Activated CD4-positive, alpha-beta T cell treated with anti-CD3 and anti-CD28 coated beads, Interleukin-2, amount 50 U/mL, for 4 hours (primary cell): ENCODE measurements at places on chromosomes 2 and 18.

DNA sequence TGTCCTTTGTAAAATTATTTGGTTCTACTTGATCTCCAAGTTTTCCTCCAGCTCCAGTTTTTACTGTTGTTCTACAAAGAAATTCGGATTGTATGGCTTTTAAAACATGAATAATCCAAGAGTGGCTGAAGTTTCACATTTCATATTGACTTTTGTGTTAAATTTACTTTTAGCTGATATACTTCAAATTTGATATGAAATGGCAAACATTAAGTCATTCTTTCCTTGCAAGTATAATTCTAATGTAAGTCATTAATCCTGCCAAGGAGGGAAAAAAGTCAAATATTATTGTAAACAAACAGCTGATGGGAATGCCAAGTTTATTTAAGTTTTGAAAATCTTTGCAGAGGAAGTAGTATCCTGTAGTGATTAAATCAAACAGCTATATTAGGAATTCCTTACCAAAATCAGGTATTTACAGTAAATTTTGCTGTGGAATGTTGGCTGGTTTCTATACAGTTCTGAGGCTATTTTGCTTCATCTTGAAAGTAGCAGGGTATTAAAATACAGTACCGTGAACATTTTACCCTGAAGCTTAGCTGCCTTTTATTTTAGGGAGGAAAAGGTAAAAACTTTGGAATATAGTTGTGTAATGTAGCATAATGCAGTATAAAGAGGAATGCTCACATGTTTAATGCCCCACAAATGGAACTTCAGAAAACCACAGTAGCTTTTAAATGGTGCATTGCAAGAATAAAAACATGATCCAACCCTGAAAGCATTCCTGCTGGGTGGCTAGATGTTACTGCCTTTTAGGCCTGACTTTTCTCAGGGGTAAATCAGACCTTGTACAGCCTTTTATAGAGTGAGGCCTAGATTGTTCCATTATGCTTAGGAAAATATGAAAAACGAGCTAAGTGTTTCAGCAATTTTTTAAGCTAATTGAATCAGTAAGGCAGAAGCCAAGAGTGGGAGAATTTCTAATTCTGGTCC is 62.7 kb upstream of the NT5C1B start:
- no peak for DNase-seq

DNA sequence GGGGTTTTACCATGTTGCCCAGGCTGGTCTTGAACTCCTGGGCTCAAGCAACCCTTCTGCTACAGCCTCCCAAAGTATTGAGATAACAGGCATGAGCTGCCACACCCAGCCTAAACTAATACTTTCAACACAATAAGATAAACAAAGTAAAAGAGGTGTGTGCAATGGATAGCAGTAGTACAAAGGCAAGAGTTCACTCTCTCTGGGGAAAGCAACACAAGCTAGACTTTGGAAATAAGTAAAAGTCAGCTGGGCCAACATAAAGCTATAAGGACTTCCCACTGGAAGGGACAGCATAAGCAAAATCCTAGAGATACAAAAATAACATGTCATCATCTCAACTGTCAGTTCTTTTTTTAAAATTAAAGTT is 5.2 kb upstream of the NOSTRIN start:
- DNase-seq = no peak

DNA sequence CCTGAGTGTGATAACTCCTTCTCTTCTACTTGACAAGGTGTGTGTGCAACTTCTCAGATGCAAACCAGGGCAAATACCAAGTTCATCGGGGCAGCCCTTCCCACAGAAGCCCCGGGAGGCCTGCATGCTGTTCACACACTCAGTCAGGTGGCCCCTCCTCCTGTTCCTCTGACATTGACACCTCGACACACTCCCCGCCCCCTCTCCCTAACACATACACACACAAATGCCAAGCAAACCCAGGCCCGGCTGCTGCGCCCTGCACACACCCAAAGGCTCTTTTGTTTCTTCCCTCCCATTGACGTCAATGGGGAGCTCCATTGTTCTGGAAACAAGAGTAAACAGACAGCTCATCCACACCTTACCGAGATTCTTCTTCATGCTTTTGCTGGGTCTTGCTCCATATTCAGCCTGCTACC is 1.7 kb upstream of the PER2 start:
- no peak for DNase-seq

GRCh38 chr18:1102848-1103247 is 198.2 kb downstream of the ADCYAP1 start:
- no peak for DNase-seq

- no peak for DNase-seq
Observed at GRCh38 chr2:162174746-162175145, 22.7 kb upstream of the GCG start.

GRCh38 chr2:232979871-232980461 is 33.1 kb downstream of the NGEF start:
- DNase-seq = no peak

DNA sequence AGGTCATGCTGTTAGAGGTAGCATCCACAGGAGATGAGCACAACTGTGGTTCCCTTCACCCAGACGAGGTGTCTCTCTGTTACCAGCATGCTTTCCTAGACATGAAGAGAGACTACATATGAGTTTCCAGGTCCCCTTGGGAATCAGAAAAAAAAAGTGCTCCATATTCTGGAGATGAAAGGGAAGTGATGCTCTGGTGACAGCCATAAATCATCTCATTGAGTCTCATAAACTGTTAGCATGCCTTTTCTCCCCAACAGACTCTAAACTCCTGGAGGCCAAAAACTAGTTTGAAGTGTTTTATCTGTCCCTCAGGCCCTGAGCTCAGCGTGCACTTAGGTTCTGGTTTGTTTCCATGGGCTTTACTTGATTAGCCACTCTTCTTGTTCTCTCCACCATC is 124.6 kb upstream of the CREB1 start:
- no peak for DNase-seq

GRCh38 chr2:43508209-43508608 is 87.6 kb downstream of the THADA start:
- DNase-seq = no peak

DNA sequence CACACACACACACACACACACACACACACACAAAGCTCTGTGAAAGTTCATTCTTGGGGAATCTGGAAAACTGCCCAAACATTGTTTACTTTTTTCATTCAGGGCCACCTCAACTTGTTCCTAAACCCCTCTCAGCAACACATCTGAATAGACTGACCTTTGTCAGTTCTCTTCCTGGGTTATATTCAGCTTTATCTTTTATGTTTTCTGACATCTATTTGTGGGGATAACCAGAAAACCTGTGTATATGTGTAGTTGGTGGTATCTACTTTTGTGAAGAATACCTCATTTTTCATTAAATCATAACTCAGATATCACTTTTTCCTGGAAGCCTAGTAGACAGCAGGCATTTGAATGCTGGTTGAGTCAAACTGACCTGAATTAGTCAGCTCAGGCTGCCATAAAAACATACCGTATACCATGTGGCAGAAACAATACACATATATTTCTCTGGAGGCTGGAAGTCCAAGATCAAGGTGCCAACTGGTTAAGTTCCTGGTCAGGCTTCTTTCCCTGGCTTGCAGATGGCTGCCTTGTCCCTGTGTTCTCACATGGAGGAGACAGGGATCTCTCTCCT is 11.0 kb upstream of the RNF144A start:
- no peak for DNase-seq

GRCh38 chr2:172181840-172182239 is 79.1 kb upstream of the DLX2 start:
- no peak for DNase-seq

GRCh38 chr18:5620289-5620688 is 76.5 kb upstream of the EPB41L3 start:
- DNase-seq = no peak

DNA sequence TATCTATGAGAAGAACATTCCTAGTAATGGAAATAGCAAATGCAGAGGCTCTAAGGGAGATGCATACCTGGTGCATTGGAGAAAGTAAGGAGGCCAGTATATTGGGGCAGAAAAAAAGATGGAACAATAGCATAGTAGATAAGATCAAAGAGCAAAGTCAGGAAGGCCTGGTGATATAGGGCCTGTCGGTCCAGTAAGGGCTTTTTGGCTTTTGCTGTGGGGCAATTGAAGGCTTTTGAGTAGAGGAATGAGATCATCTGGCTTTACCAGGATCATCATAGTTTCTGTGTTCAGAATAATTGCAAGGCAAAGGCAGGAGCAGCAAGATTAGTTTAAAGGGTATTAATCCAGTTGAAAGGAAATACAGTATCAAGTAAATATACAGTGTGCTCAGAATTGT is 111.8 kb downstream of the EHBP1 start:
- DNase-seq = no peak

DNA sequence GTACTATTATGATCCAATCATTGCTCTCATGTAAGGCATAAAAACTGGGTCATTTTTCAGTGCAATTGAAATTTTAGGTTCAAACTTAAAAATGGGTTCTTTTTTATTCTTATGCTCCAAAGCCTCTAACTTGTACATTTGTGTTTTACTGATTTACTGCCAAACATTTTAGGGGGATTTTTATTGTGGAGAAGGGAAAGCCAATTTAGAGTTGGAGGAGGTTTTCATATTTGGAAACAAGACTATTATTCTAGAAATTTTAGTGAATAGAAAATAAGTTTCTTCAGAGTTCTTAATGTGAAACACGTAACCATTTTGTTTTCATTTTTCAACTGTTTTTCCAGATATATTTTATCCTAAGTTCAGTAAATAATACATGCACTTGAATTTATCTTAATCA is 138.6 kb downstream of the DOCK10 start:
- no peak for DNase-seq

DNA sequence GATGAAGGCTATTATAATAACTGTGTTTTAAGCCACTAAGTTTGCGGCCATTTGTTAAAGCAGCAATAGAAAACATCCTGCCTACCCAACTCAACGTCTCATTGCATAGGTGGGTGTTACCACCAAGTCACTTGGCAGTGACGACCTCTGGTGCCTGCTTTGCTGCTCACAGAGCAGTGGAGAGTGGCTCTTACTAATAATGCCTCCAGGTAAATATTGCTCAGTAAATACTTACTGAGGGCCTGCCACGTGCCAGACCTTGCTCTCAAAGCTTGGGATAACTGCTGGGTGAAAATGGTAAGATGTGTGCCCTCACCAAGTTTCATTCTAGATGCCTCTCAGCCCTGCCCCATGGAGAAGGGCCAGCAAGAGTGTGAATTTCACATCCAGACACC is 27.7 kb downstream of the ITGA6 start:
- DNase-seq = no peak

GRCh38 chr2:23311186-23311585 is 73.8 kb upstream of the KLHL29 start:
- no peak for DNase-seq

- no peak for DNase-seq
Observed at GRCh38 chr2:149972066-149972465, 384.5 kb upstream of the MMADHC start.

DNA sequence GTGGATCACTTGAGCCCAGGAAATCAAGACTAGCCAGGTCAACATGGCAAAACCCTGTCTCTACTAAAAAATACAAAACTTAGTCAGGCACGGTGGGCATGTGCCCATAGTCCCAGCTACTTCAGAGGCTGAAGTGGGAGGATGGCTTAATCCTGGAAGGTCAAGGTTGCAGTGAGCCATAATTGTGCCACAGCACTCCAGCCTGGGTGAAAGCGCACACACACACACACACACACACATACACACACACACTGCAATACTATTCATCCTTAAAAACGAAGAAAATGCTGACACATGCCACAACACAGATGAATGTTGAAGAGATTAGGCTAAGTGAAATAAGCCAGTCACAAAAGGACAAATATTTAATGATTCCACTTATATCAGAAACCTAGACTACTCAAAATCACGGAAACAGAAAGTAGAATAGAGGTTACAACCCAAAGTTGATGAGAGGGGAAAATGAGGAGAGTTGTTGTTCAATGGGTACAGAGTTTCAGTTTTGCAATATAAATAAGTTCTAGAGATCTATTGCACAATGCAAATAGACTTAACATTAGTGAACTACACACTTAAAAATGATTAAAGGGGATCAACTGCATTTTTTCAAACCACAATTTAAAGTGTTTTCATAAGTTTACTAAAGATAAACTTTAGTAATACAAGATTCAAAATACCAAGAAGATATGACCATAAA is 114.5 kb downstream of the USP34 start:
- no peak for DNase-seq

- DNase-seq = no peak
Observed at GRCh38 chr18:71809711-71810110, 734.4 kb downstream of the CBLN2 start.

GRCh38 chr2:43513216-43513615 is 82.6 kb downstream of the THADA start:
- DNase-seq = no peak

GRCh38 chr2:16240402-16240801 is 300.1 kb downstream of the MYCN start:
- DNase-seq = no peak

- DNase-seq = no peak
Observed at GRCh38 chr2:12770300-12770968, 53.7 kb downstream of the TRIB2 start.

- no peak for DNase-seq
Observed at GRCh38 chr2:210318486-210318885, 3.5 kb upstream of the MYL1 start.

DNA sequence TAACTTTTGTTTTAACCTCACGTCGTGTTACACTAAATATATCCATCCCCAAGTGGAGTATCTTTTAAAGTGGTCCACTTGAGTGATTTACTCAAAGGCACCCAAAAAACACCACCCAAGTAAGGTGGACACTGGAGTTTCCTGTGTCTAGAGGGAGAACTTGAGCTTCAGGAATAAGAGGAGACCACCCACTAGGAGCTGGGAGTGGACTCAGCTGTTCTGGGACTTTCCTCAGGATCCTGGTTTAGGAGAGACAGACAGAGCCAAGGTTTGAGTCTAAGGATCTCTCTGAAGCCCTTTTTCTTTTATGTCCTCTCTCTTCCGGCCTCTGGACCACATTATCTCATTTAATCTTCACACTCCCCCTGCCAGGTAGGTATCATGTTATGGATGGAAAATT is 150.7 kb downstream of the GBX2 start:
- no peak for DNase-seq

DNA sequence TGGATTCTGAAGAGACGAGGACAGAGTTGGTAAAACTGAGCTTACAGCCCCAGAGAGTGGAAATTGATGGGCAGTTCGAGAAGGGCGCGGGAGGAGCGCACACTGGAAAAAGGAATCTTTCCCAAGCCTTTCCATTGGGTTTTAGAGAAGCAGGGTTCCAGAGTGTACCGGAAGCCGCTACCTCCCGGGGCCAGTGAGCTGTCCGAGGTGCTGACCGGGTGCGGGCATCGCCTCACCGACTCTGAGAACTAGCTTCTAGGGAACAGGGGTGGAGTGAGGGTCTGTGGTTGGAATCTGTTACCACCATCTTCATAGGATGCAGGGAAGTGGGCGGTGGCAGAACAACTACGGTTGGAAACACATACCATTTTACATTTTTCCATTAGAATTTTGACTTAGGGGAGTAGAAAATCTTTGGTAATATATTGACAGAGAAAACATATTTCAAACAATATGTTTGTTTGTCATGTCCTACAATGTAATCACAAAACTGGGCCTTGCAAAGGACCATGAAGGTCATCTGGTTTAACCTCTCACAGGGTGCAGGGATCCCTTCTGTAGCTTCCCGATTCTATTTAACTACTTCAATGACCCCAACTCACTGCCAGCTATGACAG is 724 bp downstream of the NMS start:
- no peak for DNase-seq

GRCh38 chr2:11748861-11749645 is 2.6 kb downstream of the LPIN1 start:
- no peak for DNase-seq

GRCh38 chr2:156004459-156004858 is 328.1 kb downstream of the NR4A2 start:
- DNase-seq = no peak
